ENCODE measurements at places on chromosomes 4 and X.

- DNase-seq: no peak
Observed at GRCh38 chr4:101258883-101259282, 88.4 kb downstream of the PPP3CA start.

- no peak for DNase-seq
Observed at GRCh38 chr4:165118256-165118909, 5.7 kb upstream of the TMEM192 start.

- no peak for DNase-seq
Observed at GRCh38 chr4:53432528-53433424, 55.3 kb downstream of the FIP1L1 start.

DNA sequence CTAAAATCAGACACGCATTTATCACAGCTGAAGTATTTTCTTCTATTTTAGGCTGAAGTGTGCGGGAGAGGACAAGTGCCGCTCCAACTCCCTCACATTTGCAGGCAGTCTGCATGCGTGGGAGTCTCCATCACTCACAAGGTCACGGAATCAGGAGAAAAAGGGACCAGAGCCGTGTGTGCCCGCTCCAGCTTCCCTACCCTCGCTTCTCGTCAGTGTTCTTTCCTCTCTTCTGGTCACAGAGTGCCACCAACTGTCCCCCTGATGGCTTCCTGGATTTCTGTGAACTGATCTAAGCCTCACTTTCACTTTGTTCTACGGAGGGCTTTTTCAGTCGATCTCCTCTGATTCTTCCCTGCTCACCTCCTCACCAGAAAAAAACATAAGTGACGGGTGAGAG lies 407.4 kb upstream of the AADAT start:
- no peak for DNase-seq

- DNase-seq: no peak
Observed at GRCh38 chr4:8501781-8502180, 61.2 kb downstream of the TRMT44 start.

GRCh38 chr4:61924131-61924530 lies 724.0 kb downstream of the ADGRL3 start:
- no peak for DNase-seq

- DNase-seq: no peak
Observed at GRCh38 chr4:85901500-85901899, 426.6 kb downstream of the ARHGAP24 start.

DNA sequence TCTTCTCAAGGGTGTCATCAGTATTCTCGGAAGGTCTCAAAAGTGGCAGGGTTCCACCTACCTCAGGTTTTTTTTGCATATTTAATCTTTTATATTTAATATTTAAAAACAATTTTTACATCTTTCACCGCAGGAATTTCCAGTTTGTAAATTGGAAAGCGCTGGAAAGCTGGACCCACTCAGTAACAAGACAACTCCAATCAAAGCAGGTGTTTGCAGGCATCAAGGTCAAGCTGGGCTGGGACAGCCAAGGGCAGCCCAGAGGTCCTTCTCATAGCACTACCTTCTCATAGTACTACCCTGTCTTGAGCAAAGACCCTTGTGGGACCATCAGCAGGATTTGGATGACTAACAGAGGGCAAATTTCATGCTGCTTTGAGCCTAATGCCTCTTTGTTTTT lies 160.1 kb downstream of the TET2 start:
- no peak for DNase-seq

DNA sequence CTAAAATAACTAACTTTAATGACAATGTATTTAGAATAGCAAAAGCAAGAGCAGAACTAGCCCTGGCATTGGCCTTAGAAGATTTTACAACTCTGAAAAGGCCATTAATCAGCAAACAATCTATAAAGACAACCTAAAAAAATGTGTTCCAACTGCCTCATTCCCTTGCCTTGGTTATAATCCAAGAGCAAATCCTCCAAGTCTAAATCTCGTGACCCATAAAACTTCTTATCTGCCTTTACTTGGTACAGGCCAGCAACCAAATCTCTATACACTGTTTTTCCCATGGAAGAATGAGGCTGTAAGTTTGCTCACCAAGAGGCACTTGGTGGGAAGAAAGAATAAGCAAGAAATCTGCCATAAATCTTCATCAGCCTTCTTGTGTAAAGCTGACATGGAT lies 175.3 kb upstream of the MID1 start:
- no peak for DNase-seq

GRCh38 chr4:148017801-148018200 lies 285.9 kb downstream of the ARHGAP10 start:
- no peak for DNase-seq

DNA sequence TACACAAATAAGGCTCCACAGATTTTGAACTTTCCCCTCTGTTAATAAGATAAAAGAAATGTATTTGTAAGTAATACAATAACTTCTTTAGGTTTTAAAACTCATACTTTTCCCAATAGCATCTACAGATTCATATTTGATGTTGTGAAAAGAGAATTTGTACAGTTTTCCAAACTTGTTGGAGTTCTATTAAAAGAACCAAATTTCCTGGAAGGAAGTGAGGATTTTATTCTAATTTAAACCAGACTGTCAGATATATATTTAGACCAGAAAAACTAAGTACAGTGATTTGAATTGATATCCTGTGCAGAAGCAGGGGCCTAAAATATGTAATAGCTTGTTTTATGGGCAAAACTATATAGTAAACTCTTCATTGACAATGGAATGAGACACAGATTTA lies 53.7 kb downstream of the NAA11 start:
- DNase-seq: no peak

DNA sequence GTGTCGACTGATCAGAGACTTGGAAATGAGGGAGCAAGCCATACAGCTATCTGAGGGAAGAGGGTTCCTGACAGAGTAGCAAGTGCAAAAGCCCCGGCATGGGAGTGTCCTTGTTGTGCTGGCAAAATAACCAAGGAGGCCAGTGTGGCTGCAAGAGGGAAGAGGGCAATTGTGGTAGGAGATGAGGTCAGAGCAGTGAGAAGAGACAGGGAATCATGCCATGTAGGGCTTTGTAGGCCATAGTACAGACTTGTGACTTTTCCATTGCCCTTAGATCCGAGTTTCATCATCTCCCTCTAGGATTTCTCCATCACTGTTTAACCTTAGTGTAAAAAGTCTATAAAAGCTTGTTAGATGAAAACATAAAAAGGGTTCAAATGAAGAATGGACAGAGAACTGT lies 76.2 kb downstream of the DOCK11 start:
- DNase-seq: no peak

- DNase-seq: no peak
Observed at GRCh38 chr4:11005300-11005699, 320.7 kb upstream of the CLNK start.

GRCh38 chrX:30241724-30242415 lies at the start of gene MAGEB4:
TSS of gene MAGEB4 (plus strand) at chrX:30242000. CDS start at chrX:30242136, 136 bp downstream.
- DNase-seq: no peak

DNA sequence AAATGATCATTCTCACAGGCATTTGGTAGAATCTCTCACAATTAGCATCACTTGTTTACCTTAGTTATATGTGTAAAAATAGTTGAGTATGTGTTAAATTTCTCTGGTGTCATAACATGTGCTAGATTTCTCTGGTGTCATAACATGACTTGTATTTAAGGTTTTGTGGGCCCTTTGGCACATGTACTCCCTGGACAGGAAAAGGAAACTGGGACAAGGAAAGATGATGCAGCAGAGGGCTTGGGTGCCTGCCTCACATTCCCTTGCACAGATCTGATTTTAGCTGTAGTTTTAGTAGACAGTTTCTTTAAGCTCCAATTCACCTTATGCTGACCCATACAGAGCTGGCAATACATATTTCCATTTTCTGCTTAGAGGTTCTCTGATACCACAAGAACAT lies 726.0 kb downstream of the C4orf33 start:
- DNase-seq: no peak

- no peak for DNase-seq
Observed at GRCh38 chrX:136016881-136017280, 31.6 kb downstream of the SLC9A6 start.

DNA sequence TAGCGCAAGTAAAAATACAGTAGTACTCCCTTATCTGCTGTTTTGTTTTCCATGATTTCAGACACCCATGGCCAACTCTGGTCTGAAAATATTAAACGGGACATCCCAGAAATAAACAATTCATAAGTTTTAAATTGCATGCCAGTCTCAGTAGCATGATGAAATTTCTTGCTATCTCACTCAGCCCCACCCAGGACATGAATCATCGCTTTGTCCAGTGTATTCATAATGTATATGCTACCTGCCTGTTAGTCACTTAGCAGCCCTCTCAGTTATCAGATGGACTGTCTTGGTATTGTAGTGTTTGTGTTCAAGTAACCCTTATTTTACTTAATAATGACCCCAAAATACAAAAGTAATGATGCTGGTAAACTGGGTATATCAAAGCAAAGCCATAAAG lies 158.2 kb upstream of the DDIT4L start:
- DNase-seq: no peak

DNA sequence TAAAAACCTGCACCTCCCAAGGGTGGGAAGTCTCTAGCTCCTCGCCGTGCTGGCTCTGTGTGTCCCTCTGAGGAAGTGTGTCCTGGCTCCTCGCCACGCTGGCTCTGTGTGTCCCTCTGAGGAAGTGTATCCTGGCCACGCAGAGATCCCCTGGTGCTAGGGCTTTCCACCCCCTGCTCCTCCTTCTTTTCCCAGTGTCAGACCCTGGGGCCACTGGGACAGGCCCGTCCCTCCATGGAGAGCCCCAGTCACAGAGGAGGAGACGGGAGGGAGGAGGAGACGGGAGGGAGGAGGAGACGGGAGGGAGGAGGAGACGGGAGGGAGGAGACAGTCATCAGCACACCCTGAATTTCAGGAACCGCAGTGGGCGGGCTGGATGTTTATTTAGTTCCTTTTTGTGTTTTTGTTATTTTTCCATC lies 53.8 kb upstream of the HGFAC start:
- no peak for DNase-seq

DNA sequence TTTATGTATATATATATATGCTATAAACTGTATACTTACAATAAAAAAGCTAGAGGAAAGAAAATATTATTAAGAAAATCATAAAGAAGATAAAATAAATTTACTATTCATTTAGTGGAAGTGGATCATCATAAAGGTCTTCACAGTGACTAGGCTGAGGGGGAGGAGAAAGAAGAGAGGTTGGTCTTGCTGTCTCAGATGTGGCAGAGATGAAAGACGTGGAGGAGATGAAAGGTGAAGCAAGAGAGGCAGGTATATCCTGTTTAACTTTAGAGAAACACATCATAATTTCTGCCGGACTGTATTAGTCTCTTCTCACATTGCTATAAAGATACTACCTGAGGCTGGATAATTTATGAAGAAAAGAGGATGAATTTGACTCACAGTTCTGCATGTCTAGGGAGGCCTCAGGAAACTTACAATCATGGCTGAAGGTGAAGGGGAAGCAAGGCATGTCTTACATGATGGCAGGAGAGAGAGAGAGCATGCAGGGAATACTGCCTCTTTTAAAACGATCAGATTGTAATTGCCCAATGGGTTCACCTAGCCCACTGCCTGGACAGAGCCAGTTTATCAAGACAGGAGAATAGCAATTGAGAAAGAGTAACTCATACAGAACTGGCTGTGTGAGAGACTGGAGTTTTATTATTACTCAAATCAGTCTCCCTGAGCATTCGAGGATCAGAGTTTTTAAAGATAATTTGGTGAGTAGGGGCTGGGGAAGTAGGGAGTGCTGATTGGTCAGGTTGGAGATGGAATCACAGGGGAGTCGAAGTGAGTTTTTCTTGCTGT lies 22.1 kb upstream of the RRAGB start:
- DNase-seq: no peak

DNA sequence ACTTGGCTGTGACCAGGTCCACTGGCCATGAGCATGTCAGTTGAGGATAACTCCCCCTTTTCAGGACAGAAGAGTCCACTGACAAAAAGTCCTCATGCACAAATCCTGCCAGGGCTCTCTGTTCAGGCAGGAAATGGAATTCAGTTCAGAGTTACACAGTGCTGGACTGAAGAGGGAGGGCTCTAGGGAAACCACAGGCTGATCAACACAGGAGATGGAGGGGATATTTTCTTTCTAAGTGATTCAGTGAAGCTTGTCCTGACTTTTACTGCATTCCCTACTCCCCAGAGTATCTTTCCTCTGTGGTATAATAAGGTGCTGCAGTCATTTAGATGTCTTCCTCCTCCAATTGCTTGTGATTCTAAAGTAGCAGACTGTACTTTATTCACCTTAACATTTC lies 335.5 kb upstream of the IGFBP7 start:
- DNase-seq: no peak

DNA sequence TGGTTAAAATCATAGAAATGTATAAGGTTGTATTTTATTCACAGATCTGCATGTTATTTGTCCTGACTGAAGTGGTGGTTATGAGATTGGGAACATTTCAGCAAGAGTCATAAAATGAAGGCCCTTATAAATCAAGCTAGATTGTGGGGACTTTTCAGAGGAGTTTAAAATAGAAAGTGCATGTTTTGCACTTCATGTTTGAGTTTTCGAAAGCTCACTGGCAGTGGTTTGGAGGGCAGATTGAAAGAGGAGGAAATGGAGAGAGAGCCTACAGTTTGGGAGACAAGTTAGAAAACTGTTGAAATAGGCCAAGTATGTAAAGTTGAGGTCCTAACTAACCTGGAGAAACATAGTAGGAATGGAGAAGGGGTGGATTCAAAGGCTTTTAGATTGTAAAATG lies 124.9 kb downstream of the KDM6A start:
- no peak for DNase-seq

GRCh38 chr4:87469390-87469789 lies 47.0 kb downstream of the NUDT9 start:
- DNase-seq: no peak

DNA sequence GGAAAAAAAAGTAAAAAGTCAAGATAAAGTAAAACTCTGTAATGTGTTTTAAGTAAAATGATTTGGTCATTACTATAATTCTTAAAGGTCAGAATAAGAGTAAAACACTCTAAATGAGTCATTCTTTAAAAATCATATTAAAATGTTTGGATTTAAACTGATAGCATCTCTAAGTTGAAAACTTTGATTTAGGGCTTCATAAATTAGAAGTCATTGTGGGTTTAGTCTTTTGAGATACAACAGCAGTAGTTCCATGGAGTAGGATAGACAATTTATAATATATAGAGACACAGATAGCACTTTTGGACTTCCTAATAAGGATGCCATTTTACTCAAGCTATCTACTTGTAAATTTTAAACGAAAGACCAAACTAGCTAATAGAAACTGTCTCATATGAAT lies 77.1 kb upstream of the PABPC4L start:
- no peak for DNase-seq

DNA sequence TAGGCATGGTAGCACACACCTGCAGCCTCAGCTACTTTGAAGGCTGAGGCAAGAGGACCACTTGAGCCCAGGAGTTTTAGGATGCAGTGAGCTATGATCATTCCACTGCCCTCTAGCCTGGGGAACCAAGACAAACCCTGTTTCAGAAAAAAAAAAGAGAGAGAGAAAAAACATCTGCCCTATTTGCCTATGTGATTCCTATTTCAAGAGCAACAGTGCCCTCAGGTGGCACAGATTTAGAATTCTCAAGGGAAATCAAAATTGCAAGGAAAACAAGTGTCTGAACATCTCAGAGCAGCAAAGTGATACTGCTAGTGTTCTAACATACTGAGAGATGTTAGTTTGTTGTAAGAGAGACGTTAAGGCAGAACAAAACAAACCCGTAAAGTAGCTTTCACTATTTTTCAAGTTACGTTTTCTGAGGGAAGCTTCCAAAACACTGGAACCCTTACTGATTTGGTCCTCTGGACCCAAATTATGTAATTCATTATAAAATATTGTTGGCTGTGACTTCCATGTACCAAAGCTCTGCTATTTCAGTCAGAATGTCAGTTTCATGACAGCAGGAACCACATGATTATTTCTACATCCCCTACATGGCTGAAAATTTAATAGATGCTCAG lies 7.9 kb downstream of the BDH2 start:
- DNase-seq: peak; percentile 38

- DNase-seq: no peak
Observed at GRCh38 chr4:52273885-52274284, 222.8 kb downstream of the SPATA18 start.

- DNase-seq: no peak
Observed at GRCh38 chrX:139776599-139776998, 68.6 kb upstream of the MCF2 start.

All from activated naive CD4-positive, alpha-beta T cell treated with anti-CD3 and anti-CD28 coated beads, Interleukin-2, amount 50 U/mL, for 16 hours (primary cell).